ENCODE measurements at places on chromosomes 5 and 9.
A peak's percentile ranks its signal among the peaks of the same experiment; 100 is the strongest.

DNA sequence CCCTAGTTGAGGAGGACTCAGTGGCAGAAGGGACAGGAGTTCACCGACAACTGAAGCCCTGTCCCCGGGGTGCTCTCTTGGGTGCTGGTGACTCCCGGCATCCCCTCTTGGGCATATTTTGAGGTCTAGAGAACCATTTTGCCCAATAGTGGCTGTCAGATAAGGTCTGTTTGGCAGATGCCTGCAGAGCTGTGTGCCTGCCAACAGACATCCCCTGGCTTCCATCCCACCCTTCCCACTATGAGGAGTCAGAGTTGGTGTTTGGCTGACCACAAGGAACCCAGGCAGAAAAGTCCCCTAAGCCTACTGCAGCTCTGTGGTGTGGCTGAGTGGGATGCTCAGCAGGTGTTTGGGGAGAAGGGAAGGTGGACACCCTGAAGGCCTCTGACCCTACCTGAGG lies 207.0 kb downstream of the AUH start:
- DNase-seq: no peak

GRCh38 chr5:102625928-102626327 lies 127.1 kb upstream of the SLCO6A1 start:
- no peak for DNase-seq

- DNase-seq: no peak
These were observed 132.3 kb upstream of the TAF11L2 start for GRCh38 chr5:17365811-17366138.

DNA sequence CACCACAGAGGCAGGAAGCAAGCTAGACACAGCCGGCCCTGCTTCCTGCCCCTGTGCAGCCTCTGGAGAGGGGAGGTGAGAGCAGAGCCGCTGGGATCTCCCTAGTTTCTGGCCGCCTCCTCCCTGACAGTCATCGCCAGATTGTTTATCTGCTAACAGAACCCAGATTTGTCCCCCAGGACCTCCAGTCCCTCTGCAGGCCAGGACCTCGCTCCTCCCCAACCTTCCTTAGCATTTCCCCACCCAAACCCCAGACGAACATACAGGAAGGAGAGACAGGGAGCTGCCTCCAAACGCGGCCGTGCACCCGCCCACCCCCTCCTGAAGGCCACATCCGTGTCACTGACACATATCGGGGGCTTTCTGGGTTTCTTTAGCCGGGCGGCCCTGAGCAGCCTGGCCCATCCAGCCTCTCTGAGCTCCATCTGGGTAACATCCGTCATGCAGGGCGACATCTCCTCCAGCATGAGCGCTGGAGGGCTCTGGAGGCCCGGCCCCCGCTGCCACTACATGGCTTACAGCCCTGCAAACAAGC lies 47.5 kb downstream of the DBH start:
- no peak for DNase-seq

- no peak for DNase-seq
These were observed 106.1 kb downstream of the STK32A start for GRCh38 chr5:147340941-147341340.

DNA sequence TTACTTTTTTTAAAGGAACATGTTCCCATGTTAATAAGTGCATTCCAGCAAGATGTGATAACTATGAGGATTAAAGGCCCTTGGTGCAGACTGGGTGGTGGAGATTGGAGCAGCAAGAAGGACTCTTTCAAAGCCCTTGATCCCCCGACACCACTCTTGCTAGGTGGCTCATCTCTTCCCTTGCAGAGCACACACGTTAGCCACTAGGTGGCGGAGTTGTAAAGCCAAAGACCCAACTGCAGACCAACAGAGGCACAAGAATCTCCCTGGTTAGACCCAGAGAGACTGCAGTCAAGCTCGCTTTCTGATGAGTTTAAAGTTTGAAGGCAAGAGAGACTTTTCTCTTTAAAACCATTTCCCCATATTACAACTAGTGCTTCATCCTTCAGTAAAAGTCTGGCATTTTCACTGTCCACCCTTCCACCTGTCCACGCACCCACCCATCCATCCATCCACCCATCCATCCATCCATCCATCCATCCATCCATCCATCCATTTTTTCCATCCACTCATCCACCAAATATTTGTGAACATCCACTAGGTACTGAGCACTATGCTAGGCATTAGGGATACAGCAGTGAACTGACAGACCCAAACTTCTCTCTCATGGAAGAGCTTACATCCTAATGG lies 226.9 kb downstream of the MSX2 start:
- DNase-seq: peak; percentile 53

DNA sequence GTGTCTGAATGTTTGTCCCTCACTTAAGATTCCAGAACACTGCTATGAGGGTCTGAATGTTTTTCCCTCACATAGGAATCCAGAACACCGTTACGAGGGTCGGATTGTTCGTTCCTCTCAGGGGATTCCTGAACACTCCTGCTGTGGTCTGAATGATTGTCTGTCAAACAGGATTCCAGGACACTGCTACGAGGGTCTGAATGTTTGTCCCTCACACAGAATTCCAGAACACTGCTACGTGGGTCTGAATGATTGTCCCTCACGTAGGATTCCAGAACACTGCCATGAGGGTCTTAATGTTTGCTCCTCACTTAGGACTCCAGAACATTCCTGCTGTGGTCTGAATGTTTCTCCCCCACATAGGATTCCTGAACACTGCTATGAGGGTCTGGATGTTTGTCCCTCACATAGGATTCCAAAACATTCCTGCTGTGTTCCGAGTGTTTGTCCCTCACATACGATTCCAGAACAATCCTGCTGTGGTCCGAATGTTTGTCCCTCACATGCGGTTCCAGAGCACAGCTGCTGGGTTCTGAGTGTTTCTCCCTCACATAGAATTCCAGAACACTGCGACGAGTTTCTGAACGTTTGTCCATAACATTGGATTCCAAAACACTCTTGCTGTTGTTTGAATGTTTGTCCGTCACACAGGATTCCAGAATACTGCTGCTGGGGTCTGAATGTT lies 199.5 kb downstream of the FOXD4L6 start:
- no peak for DNase-seq

DNA sequence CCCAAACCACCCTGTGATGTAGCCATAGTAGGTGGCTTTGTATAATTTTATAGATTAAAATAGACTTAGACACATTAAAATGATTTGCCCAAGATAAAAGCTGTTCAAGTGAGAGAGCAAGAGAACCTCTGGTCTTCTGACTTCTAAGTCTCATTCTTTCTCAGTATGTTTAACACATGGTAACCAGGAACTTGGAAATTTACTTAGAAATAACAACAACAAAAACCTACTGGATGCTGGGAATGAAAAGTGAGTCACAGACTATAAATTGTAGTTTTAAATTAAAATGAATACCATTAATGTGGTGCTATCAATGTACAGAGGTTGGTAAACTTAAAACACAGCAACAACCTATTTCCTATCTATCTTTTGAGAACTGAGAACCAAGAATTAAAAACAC lies 30.4 kb downstream of the HMGCR start:
- no peak for DNase-seq

- no peak for DNase-seq
These were observed 101.7 kb downstream of the ZNF354C start for GRCh38 chr5:179161901-179162300.

- DNase-seq: no peak
These were observed 18.4 kb downstream of the ENG start for GRCh38 chr9:127835991-127836516.

GRCh38 chr9:116482740-116483139 lies 204.4 kb upstream of the TRIM32 start:
- DNase-seq: no peak

- DNase-seq: no peak
These were observed 36.2 kb downstream of the UNC5A start for GRCh38 chr5:176846335-176847140.

DNA sequence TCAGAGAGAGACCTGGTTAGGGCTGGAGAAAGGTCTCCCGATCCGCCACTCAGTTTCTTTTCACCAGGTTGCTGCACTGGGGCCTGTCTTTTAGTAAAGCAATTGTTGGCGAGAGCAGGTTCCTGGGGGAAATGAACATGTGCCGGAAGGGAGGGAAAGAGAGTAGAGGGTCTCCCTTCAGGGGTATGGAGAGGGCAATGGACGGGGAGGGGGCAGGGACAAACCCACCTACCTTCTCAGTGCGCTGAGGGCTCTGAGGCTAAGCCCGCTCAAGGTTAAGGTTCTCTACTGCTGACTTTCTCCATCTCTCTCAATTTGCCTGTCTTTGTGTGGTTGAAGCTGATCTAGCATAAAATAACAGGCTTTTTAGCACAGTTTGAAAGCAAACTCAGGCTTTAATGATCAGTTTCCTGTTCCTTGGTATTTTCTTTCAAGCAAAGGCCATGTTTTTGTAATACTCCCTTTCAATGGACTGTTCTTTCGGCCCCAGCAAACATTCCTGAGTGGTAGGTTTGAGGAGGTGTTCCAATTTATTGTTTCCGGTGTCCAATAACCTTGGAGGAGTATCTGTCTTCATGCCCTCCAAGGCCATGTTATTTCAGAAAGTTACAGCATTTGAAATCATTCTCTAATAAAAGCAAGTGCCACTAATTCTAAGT lies 25.5 kb upstream of the TRAF1 start:
- DNase-seq: no peak

DNA sequence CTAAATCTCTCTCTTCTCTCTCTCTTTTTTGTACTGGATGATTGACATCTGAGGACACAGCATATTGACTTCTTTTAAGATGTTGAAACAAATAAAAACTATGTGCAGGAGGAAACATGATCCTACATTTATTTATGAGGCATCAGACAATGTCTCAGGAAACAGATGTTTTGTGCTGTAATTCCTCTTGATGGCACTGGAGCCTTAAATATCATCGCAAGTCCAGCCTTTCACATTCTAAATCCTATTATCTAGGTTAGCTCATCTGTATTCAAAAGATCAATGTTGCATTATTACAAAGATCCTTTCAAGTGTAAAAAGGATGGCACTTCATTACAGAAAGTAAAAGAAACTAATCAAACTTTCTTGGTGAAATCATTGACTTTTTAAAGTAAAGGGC lies 63.9 kb downstream of the MAT2B start:
- DNase-seq: no peak

GRCh38 chr5:15463231-15463980 lies 36.6 kb upstream of the FBXL7 start:
- DNase-seq: no peak

DNA sequence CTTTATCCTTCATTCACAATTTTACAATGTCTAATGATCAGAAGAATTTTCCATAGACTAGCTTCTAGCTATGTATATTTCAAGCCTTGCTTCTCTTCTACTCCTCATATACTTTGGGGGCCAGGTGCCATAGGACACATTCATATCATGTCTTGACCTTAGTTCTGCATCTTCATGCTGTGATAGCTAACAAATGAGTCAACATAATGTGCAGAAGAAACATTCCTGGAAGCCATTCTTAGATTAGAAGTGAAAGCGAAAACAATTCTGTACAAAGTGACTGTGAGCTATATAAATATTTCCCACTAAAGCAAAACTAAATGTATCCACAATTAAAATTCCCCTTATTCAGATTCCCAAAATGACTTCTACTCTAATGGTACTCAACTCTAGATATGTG lies 320.2 kb upstream of the NREP start:
- DNase-seq: no peak

GRCh38 chr9:107025260-107026035 lies 162.5 kb downstream of the ZNF462 start:
- no peak for DNase-seq

- DNase-seq: no peak
These were observed 48.9 kb downstream of the CFAP90 start for GRCh38 chr5:7801891-7802614.

DNA sequence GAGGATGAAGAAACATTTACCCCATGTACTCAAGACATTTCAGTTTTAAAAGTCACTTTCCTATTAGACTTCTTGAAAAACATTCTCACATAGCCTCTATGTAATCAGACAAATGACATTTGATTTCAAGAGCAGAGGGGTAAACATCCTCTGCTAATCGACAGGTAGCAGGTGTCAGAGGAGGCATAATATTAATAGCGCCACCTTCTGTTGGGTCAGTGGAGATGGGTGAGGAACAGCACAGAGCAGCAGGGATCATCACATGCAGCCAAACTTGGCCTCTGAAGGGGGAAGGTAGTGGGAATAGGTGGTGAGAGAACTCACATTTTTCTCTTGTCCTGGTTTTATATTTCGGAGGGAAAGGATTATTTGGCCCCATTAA lies 3.3 kb upstream of the LSM11 start:
- DNase-seq: no peak

- DNase-seq: no peak
These were observed 23.0 kb downstream of the C1QTNF2 start for GRCh38 chr5:160347448-160347847.

DNA sequence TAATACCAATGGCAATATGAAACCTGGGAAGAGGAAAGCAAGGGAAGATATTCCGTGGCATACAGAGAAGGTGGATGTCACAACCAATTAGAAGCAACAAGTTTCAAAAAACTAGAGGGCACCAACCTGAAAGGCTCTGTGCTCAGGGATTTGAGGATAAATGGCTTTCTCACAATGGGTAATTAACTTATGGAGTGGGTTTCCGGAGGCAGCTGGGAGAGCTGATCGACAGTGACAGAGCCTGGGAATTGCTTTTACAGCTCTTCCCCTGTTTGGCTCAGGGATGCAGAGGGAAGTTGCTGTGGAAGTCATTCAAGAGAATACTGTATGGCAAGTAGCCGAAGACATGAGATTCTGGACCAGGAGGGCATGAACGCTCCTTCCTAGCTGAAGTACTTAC lies 237.0 kb downstream of the KIF4B start:
- no peak for DNase-seq

DNA sequence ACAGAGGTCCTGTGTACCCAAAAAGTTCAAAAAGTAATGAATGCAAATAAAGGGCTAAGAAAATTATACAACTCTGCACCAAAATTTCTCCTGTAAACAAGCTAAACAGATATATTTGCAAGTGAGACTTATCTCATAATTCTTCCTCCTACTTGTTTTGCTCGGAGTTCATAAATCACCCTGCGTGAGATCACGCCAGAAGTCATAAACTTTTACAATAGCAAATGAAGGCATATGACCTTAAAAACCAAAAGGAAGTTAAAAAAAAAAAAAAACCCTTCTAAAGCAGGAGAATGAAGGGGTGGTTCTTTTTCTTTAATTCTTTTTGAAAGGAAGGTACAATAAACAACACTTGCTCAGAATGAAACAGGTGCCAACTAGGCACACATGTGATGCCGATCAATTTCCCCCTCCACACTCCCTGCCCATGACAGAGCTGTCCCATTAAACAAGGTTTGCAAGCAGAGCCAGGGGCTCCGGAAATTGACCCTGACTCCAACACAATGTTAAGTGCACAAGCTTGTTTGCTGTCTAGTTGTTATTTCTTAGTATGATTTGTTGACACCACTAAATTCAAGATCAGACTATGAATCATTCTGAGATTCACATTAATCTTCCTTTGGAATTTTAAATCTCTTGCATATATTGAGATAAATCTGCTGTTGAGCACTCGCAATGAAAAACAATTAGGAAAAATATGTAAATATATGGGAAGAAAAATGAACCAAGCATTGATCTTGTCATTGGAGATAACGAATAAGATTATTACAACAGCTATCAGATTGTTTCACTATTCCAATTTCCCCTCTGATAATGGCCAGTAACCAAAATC lies 46.3 kb downstream of the DROSHA start:
- peak; percentile 53 for DNase-seq
